ENCODE measurements at places on chromosomes 1 and 21.
A peak's percentile ranks its signal among the peaks of the same experiment; 100 is the strongest.

DNA sequence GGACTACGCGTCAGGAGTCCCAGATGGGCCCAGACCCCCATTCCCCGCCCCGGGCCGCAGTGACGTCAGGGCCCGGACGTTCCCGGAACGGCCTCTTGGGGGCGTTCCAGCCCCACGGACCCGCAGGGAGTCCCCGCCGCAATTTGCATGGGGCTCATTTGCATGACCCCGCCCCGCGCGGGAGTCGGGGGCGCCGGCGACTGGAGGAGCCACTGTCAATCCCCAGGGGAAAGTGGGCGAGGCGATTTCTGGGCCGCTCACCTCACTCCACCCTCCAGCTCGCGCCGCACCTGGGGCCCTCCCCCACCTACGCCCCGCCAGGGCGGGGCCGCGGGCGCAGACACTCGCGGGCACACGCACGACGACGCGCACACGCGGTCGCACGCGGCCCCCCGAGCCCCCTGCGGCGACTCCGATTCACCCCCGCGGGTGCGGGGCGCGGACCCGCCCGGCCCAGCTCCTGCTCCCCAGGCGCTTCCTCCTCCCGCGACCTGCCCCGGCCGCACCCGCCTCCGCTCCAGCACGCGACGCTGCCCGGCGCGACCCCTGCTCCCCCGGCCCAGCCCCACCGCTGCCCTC is 13.2 kb downstream of the AGRN start:
- peak; percentile 89 for DNase-seq

DNA sequence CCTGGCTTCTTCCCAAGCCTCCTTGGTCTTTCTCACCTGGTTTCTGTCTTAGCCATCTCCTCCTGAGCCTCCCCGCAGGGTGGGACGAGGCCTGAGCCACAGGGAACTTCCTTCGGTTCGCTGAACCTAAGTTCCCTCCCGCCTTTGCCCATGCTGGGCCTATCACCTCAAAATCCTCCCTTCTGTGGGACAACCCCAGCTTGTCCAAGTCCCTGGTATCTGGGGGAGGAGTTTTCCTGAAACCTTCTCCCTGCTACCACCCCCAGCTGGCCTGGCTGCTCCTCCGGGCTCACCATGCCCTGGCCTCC is 27.7 kb upstream of the VPS13D start:
- DNase-seq = no peak

DNA sequence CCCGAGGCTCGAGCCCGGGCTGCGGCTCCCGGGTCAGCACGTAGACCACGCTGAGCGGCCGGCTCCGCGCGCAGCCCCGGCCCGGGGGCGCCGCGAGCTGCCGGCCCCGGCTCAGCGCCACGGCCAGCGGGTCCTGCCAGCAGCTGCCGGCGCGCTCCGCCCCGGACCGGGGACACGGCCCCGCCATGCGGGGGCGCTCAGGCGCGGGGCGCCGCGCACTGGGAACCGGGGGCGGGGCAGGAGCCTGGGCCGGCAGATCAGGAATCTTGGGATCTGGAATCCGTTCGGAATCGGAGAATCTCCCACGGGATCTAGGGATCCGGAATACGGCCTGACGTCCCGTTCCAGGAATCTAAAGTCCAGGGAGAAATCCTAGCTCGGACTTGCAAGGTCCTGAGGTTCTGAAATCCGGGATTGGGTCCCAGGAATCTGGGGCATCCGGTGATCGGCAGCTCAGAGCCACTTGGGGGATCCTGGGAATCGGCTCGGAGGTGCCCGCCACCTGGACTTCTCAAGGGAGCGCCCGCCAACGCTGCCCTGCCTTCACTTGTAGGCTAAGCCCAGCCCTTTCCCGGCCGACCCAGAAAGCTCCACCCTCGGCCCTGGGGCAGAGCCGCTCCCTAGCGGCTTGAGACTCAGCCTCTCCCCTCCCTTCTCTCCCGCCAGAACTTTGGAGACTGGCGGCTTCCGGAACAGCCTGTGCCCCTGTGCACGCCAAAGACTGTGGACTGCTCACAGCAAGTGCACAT is at the start of gene MAP3K6:
Gene MAP3K6, minus strand, starts transcription at position 551 of the 749 bp plus-strand sequence. Its CDS starts 364 bp downstream, at position 187.
- DNase-seq = no peak

- no peak for DNase-seq
Observed at GRCh38 chr1:66302815-66303214, 231.1 kb upstream of the SGIP1 start.

GRCh38 chr1:116118471-116118870 is 7.3 kb downstream of the MAB21L3 start:
- no peak for DNase-seq

- peak; percentile 19 for DNase-seq
Observed at GRCh38 chr1:183655562-183656075, 2.5 kb upstream of the APOBEC4 start.

GRCh38 chr1:36268981-36269380 is 37.2 kb upstream of the SH3D21 start:
- no peak for DNase-seq

GRCh38 chr1:229339520-229339919 is 3.3 kb downstream of the CCSAP start:
- no peak for DNase-seq

DNA sequence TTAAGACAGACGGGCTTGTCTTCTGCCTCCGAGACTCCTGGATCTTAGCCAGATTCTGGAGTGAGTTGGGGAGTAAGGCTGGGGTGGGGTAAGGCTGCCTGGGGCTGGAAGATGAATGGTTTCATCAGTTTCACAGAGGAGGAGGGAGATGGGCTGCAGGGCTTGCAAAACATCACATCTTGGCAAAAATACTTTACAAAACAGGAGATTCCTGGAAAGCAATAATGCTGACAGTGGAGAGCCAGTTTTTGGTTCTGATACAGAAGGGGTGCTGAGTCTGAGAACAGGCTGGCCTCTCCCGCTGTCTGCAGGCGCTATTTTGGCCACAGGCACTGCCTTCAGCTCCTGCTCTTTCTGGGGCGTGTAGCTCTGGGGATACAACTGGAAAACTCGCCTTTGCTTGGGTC is 83.4 kb upstream of the KCNE2 start:
- no peak for DNase-seq
